Dermis microvascular lymphatic vessel endothelial cell (primary cell): ENCODE measurements at places on chromosomes 12 and 14.

- DNase-seq = no peak
These were observed 4.6 kb downstream of the MYF5 start for GRCh38 chr12:80721326-80721725.

DNA sequence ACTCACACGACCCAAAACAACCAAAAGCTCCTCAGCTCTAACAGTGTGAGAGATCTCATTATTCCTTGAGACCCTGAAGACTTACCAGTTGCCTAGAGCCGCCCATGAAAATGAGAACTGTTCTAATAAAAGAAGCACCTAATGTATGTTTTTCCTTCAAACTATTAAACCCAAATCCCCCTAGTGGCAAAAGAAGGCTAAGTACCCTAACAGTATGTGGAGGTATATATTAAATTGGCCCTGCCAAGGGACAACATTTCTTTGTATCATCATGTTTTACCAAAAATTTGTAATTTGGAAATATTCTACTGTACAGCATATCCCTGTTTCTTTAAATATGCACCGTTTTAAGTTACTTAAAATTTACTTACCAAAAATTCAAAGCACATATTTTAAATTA, 38.0 kb upstream of the PPFIA2 start:
- DNase-seq = no peak

GRCh38 chr14:68198713-68199495, 379.3 kb downstream of the RAD51B start:
- peak; percentile 15 for DNase-seq

GRCh38 chr12:54028314-54029201, at the start of gene HOXC6:
Gene HOXC6 (plus strand): TSS chr12:54028440. CDS start chr12:54028522, 82 bp downstream.
- no peak for DNase-seq

GRCh38 chr12:45432710-45433109, 216.8 kb downstream of the ANO6 start:
- no peak for DNase-seq

DNA sequence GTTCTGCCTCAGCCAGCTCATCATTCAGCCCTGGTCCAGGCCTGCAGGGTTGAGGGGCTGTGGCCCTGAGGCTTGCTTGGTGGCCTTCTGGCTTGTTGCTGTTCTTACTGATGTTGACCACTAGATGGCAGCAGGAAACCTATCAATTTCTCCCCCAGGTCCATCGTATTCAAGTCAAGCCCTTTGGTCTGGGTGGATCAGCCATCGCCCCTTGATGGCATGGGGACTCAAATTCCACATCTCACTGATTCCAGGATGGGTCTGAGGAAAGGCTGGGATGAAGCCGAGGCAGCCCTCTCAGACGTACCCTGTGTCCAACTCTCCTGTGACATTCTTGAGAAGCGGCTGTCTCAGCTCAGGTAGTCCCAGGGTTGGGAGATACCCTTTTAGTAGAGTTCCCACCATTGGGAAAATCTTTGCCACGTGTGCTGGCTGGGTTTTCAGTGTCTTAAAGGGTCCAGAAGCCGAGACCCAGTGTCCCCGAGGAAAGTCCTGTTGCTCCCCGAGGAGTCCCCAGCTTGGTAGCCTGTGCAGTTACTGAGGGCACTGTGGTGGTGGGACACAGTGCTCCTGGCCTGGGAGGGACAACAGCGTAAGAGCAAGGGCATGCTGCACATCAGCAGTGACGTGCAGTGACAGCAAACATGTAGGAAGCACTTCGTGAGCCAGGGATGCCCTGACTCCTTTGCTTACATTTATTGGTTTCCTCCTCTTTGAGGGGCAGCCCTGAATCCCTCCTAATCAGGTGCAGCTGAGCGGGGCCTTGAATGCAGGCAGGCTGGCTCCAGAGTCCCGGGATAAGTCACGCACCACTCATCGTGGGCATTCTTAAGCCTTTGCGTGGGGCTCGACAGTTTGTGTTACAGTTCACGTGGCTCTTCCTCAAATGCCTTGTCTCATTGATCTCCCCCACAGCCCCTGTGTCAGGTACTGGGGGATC, 58.6 kb downstream of the TSPAN9 start:
- DNase-seq = peak; percentile 85

DNA sequence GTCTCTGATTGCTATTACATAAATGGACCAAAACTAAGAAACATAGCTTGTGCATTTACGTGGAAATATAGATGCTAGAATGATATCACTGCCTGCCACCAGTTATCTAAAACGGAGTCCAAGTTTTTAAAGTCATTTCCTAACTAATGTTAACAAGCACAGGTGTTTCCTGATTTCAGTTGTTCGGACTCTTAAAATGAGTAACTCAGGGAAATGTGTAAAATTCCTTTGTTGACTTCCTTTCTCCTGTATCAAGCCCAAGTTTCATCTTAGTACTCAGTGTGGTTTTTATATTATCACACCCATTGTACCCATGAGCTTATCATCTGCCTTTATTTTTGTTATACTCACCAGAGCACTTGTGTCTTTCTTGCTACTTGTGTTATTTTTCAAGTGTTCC, 13.2 kb upstream of the PRKCH start:
- DNase-seq = peak; percentile 96

- DNase-seq = peak; percentile 32
These were observed 6.6 kb upstream of the KRT7 start for GRCh38 chr12:52226446-52226845.

DNA sequence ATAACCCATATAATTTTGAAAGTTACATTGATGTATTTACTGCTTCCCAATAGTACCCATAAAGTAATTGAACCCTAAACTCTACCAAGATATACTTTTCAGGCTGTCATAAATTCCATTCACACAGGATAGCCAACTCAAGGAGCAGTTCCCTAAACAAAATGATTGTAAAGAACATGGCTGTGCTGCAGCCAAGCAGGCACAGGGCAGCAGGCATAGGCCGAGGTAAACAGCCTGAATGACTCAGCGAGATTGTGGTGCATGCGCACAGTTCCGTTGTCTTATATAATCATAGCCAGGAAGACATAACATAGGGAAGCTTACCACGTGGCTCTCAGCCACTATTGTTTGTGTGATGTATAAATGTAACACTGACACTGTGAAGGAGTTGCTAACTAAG, 344.9 kb downstream of the FSCB start:
- DNase-seq = no peak

DNA sequence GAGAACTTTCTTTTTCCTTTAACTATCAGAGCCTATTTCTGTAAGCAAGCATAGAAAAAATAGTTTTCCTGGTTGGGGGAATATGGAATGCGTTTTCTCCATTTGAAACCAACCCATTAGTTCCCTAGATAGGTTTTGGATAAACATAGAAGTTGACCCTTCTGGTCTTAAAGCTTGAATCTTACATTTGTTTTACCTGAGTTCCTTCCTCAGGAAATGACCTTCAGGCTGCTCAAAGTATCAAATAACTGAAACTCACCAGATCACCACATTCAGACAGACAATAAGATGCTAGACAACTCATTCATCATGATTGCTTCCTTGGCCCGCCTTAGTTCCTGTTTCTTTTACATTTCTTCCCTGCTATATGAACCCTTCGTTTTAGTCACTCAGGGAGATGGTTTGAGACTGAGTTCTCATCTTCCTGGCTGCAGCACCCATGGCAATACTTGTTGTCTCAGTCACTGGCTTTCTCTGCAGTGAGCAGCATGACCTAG, 52.2 kb downstream of the LRP6 start:
- DNase-seq = peak; percentile 46

DNA sequence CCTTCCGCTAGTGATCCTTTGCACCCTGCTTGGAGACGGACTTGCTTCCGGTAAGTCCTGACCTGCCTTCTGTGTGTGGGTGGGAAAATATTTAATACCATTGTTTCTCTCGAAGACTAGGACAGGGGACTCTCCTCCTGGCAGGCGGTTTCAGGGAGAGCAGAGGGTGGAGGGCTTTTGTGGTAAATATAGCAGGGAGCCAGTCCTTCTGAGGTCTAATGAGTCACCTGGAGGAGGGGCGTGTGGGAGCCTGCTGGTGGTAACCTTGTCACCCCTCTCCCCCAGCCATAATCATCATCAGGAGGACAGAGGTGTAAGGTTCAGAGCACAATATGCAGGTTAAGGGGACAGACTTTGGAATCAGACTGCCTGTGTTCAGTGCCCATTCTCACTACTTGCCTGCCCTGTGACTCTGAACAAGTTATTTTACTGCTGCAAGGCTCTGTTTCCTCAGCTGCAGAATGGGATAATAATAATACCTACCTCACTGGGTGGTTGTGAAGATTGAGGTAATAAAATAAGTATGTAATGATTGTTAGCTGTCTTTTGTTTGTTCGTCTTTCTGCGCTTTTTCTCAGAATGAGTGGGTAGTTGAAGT, 47.4 kb downstream of the SUSD6 start:
- DNase-seq = peak; percentile 39

DNA sequence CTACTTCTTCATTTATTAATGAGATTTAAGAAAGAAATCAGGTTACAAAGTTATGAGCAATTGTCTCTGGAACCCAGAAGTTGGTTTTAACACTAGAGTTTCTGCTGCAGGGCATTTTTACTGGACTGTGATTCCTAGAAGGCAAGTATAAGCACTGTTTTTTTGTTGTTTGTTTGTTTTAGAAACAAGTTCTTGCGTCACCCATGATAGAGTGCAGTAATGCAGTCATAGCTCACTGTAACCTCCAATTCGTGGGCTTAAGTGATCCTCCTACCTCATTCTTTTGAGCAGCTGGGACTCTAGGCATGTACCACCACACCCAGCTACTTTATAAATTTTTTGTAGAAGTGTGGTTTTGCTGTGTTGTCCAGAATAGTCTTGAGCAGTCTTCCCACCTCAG, 25.6 kb downstream of the RAP1B start:
- DNase-seq = no peak

DNA sequence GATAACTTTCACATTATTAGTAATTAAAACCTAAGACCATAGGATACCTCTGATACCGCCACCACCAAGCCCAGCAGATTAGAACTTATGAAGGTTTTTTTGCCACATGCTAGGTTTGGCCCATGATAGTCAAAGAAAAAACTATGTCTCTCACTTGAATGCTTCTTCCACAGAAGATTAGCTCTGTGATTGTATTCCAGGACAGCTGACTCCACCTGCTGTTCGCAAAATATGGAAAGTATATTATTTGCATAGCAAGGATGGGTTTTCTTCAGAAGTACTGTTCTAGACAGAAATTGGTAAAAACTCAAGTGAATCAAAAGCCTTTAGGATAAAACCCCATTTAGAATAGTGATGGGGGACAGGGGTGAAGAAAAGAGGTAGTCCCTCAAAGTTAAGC, 42.2 kb downstream of the PPFIBP1 start:
- no peak for DNase-seq

GRCh38 chr12:5262450-5262849, 169.5 kb upstream of the NTF3 start:
- DNase-seq = no peak

DNA sequence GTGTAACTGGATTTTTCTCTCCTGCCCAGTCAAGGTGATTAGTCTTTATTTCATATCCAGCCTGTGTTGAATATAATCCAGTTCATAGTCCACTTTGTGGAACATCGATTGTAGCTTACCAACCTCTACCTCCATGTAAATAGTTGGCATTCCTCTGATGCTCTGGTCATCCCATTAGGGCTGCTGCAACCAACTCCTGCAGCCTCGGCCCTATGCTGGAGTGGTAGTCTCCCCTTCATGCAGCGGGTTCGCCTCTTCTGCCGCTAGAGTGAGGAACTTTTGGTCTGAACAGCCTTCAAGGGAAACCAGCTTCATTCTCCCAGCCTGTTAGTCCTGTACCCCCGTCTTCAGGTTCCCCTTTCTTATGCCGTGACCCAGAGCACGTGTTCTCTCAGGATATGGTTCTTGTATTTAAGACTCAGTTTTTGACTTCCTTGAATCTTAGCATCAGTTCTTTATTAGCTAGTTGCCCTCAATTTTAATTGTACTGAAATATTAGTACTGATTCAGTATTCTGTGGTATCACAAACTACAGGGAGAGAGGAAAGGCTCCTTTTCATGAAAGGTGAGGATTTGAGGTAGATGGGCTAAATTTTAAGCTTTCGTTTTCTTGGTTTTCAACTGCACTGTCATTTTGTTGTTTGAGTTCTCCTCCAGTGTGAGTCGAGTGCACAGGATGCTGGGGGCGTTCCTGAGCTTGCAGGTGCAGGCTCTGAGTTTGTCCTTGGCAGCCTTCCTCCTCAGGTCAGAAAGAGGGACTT, 33.2 kb downstream of the ZNF664 start:
- DNase-seq = no peak
